ENCODE measurements at places on chromosomes 5 and 9.

DNA sequence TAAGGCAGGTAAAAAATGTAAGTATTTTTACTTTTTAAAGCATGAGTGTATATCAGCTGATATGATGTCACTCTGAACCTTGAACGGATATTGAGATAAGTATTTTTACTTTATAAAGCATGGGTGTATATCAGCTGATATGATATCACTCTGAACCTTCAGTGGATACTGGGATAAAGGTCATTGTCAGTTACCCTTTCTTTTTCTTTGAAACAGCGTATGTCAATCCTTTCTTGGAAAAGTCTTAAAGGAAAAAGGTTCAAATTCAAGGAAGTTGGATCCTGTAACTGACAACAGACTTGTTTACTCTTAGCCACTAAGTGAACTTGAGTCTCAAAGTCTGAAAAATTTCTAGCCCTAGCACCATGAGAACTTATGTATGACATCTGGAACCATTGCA, 61.7 kb upstream of the IFNK start:
- no peak for DNase-seq

GRCh38 chr5:178279723-178280438, 47.3 kb upstream of the PHYKPL start:
- peak; percentile 41 for DNase-seq

- no peak for DNase-seq
These were observed 67.5 kb upstream of the ACTBL2 start for GRCh38 chr5:57550132-57550531.

DNA sequence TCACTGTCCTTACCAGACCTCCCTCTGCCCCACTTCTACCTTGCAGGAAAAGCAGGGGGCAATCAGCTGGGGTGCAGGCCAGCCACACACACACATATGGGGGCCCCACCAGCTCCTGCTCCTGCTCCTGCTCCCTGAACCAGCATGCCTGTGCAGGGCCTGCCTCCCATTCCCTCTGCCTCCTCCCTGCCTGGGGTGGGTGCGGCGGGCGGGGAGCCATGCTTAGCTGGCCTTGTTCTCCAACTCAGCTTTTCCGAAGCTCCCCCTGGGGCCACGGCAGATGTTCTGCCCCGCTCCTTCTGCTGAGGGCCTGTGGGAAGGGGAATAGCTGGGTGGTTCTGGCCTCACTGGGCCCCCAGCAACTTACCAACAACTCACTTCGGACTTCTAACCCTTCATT, 89.8 kb downstream of the ZNF354C start:
- DNase-seq, result no peak

- no peak for DNase-seq
These were observed 8.8 kb downstream of the VDAC1 start for GRCh38 chr5:133995883-133996563.
